ENCODE measurements at places on chromosomes 5 and 9.

DNA sequence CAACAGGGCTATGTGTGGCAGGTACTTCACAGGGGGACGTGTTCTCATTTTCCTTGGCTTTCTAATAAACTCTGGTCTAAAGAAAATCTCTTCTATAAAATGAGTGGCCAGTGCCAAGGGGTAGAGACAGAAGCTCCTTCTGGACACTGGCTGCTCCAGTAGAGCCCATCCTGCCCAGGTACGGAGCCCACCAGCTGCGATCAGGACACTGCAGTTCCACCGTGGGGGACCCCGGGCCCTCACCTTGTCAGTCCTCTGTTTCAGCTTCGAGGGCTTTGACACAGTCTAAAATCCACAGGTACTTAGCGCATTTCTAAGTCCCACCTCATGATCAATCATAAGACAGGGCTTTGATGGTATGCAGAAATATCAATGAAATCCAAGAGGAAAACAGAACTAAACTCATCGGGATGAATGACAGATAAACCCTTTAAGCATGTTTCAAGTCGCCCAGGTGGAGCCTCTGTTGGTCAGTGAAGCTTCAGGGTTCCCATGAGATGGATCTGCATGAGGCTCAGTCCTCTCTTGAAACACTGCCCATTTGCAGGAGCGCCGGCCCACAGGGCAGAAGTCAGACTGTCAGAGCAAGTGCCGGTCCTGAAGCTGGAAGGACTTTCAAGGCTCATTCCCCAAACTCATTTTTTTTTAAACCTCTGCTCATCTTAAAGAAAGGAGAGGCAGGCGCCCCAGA, 20.3 kb upstream of the TERT start:
- no peak for DNase-seq

GRCh38 chr5:67542479-67542878, 345.9 kb upstream of the CD180 start:
- DNase-seq, result no peak

DNA sequence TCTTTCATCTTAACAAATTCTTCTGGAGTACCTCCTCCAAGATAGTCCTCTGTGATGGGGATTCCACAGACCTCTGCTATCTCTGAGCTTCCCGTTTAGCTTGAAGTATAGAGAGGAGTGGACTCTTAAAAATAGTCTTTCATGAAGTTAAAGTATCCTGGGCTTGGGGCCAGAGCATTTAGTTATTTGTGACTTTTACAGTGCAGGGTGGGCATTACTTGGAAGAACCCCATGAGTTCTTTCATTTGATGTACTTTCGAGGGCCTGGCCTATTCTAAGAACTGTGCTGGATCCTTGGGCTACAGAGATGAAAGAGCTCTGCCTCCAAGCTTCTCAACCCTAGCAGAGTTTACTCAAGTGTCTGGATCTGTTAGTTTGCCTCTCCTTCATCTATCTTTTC, 131.5 kb downstream of the ZSWIM6 start:
- DNase-seq, result no peak

DNA sequence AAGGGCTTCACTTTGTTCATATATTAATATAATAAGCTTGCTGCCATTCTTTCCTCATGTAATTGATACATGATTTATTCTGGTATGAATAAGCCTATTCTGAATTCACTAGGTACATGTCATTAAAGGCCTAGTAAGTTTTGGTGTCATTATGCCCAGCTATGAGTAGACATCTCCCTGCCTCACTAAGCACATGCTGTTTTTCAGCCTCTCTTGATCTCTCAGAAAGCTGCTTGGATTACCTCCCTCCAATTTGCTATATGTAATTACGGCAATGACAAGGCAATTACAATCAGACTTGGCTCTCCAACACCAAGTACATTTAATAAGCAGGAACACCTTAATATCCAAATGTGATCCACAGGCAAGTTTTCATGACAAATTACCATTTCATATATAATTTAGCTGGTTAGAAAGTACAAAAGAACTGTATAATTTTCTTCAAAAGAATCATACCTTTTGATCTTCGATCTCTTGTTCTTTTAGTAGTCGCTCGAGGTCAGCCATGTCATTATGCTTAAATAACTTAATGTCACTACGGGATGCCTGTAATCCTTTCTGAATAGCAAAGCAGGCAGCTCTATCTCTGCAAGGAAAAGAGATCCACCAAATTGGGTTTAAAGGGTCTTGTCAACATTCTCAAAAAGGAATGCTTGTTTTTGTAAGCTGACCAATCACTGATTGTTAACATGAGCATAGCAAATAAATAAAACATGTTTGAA, 56.3 kb downstream of the SPTLC1 start:
- no peak for DNase-seq

DNA sequence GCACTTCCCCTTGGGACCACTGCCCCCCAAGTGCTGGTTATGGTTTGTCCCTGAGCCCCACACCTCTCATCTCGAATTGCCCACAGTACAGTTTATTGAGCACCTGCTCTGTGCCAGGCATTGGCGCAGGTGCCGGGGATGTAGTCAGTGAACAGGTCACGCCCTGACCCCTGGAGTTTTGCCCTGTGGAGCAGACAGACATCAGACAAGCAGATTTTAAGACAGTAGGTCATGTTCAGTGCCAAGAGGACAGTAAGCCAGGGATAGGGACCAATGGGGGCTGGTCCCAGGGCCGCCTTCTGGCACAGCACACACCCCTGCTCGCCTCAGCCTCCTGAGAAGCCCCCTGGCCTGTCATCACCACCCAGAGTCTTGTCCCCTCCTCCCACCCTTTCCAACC, 21.9 kb downstream of the ROPN1L start:
- no peak for DNase-seq

DNA sequence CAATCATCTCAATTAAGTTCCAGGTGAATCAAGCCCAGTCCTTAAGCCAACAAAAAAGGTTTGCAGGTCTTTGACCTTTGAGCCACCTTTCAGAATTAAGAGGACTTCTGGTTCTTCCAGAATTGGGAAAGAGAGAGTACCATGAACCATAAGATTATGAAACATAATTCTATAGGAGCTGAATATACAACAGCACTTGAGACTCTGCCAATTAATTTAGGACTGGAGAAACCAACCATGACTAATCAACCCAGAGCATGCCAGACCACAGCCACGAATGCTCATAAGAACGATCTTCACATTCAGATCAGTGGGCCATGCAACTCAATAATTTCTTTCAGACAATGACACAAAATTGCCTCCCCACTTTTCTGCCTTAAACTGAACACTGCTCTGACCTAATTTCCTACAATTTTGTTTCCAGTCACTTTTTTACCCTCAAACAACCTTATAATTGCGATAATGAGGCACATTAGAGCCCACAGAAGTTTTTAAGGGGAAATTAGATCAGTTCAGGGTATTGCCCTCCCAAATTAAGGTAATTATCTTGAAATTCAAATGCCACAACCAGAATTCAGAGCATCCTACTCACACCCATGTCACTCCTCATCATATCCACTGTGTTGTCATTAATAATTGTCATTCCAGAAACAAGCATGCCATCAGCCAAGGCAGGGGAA, 213.4 kb downstream of the ATPSCKMT start:
- no peak for DNase-seq

GRCh38 chr9:76835571-76836283, 70.2 kb downstream of the PRUNE2 start:
- no peak for DNase-seq

- DNase-seq, result no peak
Observed at GRCh38 chr9:137014776-137015539, 13.1 kb downstream of the ABCA2 start.

DNA sequence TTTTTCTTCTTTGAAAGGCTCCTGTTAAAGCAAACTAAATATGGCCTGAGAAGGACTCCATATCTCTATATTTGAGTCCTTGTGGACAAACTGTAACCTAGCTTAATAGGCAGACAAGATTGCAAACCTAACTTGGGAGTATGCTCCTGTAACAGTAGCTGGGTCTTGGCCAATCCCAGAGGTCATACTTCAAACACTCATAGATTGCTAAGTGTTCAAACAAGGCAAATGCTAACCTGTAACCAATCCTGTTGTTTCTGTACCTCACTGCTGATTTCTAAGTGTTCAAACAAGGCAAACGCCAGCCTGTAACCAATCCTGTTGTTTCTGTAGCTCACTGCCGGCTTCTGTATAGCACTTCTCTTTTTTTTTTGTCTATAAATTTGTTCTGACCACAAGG, 50.6 kb upstream of the CLK4 start:
- DNase-seq, result no peak

- DNase-seq, result no peak
Observed at GRCh38 chr9:86821006-86821845, 126.1 kb downstream of the GAS1 start.

- no peak for DNase-seq
Observed at GRCh38 chr5:17115855-17116254, 101.6 kb upstream of the BASP1 start.

DNA sequence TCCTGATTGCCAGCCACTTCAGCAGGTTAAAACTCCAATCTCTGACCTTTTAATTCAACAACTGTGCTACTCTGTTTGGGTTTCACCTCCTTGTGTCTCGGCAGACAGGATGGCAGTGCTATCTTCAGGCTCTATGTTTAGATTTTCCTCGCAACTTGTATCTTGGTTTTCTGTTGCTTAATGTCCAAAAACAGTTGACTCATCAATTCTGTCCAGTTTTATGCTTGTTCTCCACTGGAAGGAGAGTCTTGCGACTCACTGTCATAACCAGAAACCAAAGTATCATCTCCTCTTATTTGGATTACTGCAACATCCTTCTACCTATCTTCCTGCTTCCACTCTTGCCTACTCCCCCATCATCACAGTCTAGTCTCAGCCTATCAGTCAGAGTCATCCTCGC, 130.9 kb upstream of the ADAMTS16 start:
- no peak for DNase-seq

GRCh38 chr5:175772747-175773533, 98.4 kb upstream of the CPLX2 start:
- DNase-seq, result no peak

Data from GM19239 (cell line).